ENCODE measurements at places on chromosomes 4 and X. TPM values are rescaled to one million over a fixed set of nuclear protein-coding genes. Genes with fewer than 3 reads are reported as not detected.

DNA sequence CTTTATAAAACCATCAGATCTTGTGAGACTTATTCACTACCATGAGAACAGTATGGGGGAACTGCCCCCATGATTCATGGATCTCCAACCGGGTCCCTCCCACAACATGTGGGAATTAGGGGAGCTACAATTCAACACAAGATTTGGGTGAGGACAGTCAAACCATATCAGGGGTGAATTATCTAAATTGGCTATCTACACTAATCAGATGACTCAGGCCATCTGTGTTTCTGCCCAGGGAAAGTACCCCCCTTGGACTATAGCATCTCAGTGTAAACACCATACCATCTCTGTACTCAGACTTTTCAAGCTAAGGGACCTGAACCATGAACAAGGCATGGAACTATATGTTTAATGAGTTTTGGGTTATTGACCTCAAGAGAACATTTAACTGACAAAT lies 76.8 kb downstream of the LNX1 start:
- DNase-seq = no peak

DNA sequence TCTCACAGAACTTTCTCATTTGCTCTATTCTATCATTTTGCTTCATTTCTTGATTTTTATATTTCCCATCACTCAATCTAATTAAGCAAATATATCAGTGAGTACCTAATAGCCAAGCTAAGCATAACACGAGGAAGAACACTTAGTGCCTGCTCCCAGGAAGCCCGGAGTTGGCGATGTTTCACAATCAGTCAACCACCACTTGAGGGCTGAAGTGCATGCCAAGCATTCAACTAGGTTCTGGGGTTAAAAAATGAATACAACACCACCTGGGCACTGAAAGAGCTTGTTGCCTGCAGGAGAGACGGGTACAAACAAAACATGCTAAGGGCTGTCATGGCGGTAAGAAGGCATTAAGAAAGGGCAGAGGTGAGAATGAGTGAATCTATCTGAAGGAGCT lies 47.5 kb downstream of the UCHL1 start:
- DNase-seq = no peak

GRCh38 chrX:107542500-107542899 lies 85.8 kb upstream of the PRPS1 start:
- DNase-seq = no peak

Gene SLC10A4
- total RNA-seq = 0.17 TPM

Gene ZNF674
- 5.4 TPM for total RNA-seq

Gene PCDH7
- total RNA-seq = not detected

DNA sequence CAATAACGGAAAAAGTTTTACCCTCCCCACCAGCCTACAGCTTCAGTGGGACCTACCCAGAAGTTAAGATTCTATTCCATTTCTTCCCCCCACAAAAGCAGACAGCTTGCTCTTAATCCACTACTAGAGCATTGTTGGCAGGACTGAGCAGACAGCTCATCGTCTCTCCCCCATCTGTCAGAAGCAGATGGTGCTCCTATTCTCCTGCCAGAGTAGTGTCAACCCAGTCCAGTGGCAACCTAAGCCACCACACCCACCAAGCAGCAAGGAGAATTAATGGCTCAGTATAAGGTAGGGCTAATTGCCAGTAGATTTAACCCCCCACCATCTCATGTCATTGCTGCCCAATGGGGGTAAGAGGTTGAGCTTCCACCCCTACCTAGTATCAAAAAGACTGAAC lies 62.0 kb downstream of the AWAT2 start:
- DNase-seq = no peak

GRCh38 chr4:102036619-102037376 lies 246.3 kb downstream of the BANK1 start:
- DNase-seq = no peak

GRCh38 chr4:93029769-93030168 lies 726.0 kb downstream of the GRID2 start:
- no peak for DNase-seq

DNA sequence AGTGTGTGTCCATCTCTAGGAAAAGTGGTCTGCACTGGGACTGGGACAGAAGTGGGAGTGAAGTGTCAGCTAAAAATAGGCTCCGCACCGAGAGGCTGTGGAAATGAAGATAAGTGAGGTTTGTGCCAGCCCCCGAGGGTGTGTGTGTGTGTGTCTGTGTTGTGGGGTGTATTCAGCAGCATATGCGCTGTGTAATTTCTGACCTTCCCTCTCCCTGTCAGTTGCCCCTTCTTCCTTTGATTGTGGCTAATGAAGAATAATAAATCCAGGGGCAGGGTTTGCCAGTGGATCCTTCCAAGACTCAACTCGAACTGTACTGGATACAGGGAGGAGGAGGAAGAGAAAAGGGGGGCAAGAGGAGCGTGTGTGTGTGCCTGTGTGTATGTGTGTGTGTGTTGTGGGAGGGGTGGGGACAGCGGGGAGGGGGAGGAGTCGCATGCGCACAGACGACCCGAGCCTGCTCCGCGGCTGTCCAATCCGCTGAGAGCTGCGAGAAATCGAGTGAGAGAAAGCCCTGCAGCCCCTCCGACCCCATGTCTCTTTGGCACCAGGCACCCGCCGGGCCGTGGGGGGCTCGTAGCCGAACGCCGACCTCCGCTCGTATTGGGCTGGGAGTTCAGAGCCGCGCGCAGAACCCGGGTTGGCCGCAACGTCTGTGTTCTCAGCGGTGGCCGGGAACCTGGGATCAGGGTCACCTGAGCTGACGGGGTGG lies 916 bp upstream of the POU4F2 start:
- DNase-seq = peak; percentile 23

Gene PABPC1L2A
- not detected for total RNA-seq

- no peak for DNase-seq
Observed at GRCh38 chrX:100408713-100409609, 1.1 kb downstream of the PCDH19 start.

DNA sequence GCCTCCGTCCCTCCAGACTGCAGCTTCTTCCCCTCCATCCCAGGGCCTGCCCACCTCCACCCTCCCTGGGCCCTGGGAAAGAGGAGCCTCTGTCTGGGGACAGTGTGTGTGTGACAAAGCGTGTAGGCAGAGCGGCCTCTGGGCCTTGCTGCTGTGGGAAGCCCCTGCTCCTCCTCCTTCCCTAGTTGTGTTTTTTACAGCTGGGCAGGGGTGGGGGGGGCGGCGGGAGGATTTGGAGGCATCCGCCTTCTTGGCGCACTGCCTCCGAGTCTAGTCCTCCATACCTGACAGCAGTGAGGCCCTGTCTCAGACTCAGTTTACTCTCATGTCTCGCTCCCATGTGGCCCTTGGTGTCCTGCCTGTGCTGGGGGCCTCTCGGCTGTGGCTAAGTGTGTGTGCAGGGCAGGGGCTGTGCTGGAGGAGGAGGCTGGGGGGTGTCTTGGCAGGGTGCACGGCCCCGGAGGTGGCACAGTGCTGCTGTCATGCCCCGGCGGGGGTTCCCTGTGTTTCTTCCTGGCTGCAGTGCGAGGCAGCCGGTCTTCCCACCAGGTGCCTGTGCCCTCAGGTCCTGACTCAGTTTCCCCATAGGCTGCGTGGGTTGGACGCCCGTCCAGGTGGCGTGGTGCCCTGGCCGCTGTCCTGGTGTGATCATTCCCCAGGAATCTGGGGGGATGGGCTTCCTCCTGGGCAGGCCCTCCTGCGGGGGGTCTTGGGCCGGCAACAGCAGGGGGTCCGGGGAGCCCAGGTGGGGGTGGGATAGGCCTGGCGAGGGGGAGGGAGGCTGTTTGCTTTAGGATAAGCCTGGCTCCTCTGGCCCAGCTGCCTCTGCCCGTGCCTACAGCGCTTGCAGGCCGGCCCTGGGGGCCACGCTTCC lies 7.0 kb downstream of the FGFRL1 start:
- DNase-seq = no peak

DNA sequence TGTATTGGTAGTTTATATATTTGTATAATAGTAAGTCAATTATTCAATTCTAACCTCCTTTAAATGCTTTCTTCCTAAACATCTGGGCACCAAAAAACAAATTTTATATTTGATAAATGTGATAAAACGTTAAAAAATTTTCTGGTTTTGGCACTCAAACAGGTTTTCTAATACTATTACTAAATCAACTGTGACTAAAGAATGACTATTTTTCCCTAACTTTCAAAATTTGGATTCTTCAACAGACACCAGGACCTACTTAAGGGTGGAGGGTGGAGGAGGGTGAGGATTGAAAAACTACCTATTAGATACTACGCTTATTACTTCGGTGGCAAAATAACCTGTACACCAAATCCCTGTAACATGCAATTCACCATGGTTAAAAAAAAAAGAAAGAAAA lies 555.5 kb downstream of the IL15 start:
- no peak for DNase-seq

Gene F8A2
- not detected for total RNA-seq

DNA sequence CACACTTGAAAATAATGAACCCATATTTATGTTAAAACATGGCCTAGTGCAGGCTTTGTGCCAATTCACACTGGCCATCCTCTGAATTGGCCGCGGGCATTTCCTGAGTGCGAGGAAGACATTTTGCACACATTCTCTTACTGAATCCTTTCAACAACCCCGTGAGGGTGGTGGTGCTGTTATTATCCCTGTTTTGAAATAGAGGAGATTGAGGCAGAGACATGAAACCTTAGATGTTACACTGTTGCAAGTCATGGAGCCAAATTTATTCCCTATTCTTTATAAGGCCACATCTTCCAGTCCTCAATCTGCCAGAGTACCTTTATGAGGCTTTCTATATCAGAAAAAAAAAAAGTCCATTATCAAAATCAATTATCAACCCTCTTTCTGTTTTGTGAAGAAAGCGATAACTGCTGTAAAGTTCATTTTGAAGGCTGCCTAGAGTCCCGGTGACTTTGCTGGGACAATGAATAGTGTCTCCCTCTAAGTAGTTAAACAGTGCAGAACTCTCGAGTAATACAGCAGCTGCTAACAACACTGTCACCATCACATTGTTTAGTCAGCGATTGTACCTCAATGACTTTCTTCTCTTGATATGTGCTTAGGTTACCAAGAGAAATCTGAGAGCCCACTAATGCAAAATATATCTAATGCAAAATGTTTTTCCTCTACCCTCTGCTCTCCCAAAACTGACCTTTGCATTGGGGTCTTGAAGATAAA lies 242.3 kb upstream of the PPARGC1A start:
- no peak for DNase-seq

Gene CSTF2
- 30.7 TPM for total RNA-seq

GRCh38 chrX:12967711-12968465 lies 7.0 kb upstream of the TMSB4X start:
- no peak for DNase-seq

GRCh38 chrX:17519358-17519757 lies 144.4 kb downstream of the NHS start:
- DNase-seq = no peak

- DNase-seq = no peak
Observed at GRCh38 chr4:103197765-103198110, 405 bp downstream of the CENPE start.

Gene GPRASP2
- 0.89 TPM for total RNA-seq

Gene CENPVL1
- total RNA-seq = not detected

Gene MAMLD1
- total RNA-seq = 1.6 TPM

DNA sequence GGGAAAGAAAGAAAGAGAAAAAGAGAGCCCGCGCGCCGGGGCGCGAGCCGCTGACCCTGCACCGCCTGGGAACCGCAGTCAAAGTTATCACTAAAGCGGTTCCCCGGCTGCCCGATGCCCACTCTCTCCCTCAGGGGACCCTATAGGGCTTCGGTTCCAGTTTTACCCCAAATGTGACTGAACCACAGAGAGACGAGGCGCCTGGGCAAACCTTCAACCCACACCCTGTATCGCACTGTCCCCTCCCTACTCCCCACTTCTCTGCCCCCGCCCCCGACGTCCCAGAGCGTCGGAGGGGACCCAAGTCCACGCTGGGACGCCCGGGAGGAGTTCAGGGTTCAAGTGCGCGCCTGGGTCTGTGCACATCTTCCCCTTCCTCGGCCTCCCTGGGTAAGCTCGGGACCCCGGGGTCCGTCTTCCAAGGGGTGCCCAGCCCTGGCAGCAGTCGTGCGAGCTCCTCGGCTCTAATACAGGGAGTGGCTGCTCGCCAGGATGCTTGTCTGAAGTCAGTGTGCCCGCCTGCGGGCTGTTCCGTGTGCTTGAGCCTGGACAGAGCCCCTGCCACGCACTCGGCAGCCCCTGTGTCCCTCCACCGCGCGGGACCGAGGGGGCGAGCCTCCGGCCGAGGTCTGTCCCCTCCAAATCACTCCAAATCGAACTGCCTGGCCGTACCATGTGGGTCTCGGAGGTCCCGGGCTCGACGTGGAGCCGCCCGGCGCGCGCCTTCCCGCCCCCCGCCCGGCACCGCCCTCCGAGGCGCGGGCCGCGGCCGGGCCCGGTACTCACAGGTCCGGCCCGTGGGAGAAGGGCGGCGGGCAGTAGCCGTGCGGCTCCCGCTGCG lies 960 bp downstream of the TRPC3 start:
- DNase-seq = peak; percentile 57
